Common myeloid progenitor, CD34-positive (primary cell): ENCODE measurements at places on chromosomes 5 and 9.

- no peak overlapping the region for H3K27ac ChIP-seq
- DNase-seq: no peak
- H3K36me3 ChIP-seq: peaks cover 29% of the 10 kb centered on the region
Observed at GRCh38 chr5:176371621-176372539, 6.6 kb downstream of the ARL10 start.

DNA sequence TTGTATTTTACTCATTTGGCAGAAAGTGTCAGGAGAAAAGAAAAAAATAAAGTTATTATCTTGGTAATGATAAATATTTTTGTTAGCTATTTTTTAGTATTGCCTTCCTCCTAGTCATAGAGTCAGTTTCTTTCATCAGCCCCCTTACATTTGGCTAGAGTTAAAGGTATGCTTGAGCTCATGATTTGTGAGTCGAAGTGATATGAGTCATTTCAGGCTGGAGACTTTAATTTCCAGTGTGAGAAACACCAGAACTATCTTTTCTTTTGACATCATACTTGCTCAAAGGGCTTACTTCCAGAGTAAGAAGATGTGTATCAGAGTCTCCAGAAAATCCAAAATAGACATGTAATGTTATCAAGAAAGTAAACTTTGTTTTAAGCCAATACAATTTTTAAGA lies 746.7 kb upstream of the TYRP1 start:
- no peak overlapping the region for H3K4me3 ChIP-seq
- H3K36me3 ChIP-seq: no peaks in the 10 kb centered on the region
- H3K4me1 ChIP-seq: no peaks in the 10 kb centered on the region
- H3K27me3 ChIP-seq: no peaks in the 10 kb centered on the region
- DNase-seq: no peak
- H3K27ac ChIP-seq: no peak overlapping the region

GRCh38 chr5:40630126-40630525 lies 49.6 kb upstream of the PTGER4 start:
- H3K27me3 ChIP-seq: no peaks in the 10 kb centered on the region
- H3K36me3 ChIP-seq: no peaks in the 10 kb centered on the region
- H3K4me3 ChIP-seq: no peak overlapping the region
- H3K4me1 ChIP-seq: peaks cover 22% of the 10 kb centered on the region
- H3K27ac ChIP-seq: no peak overlapping the region
- DNase-seq: no peak

- DNase-seq: no peak
- no peak overlapping the region for H3K4me3 ChIP-seq
- no peaks in the 10 kb centered on the region for H3K4me1 ChIP-seq
- H3K27ac ChIP-seq: no peak overlapping the region
Observed at GRCh38 chr5:111735583-111736270, 21.3 kb downstream of the NREP start.

DNA sequence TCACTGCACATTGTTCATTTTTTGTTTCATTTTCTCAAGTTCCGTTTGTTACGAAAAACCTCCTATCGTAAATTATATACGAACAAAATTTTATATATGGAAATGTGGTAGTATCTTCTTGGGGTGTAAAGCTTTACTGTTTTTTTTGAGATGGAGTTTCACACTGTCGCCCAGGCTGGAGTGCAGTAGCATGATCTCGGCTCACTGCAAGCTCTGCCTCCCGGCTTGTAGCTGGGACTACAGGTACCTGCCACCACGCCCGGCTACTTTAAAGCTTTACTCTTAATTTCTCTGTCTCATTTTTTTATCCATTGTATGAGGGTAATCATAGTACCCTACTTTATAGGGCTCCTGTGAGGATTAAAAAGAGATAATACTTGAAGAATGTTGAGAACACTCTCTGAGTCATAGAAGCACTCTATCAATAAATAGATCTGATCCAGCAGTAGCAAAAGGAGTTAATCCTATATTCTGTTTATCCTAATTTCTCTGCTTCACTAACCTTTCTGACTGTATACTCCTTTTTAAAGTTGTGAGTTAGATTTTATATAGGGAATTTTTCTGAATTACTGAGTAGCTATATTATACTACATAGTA lies 5.6 kb upstream of the LRRC70 start:
- no peaks in the 10 kb centered on the region for H3K27me3 ChIP-seq
- peaks cover 15% of the 10 kb centered on the region for H3K4me1 ChIP-seq
- H3K36me3 ChIP-seq: peaks cover 3% of the 10 kb centered on the region
- DNase-seq: peak; percentile 54
- H3K27ac ChIP-seq: peak overlapping the region; percentile 57

DNA sequence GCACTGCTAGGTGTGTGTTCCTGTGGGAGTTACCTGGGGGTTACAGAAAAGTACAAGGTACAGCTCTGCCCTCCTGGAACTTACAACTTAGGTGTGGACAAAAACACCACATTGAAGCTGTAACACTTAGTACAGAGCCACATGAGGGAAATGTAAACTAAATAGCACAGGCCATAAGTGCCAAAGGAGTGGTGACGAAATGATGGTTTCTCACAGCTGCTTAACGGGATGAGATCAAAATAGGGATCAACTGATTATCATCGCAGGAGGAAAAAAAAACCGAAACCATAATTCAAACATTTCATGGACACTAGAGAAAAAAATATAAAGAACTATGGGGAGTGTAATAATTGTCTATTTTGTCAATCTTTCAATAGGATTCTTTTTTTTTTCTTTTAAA lies 5.9 kb downstream of the LIX1 start:
- H3K36me3 ChIP-seq: no peaks in the 10 kb centered on the region
- no peaks in the 10 kb centered on the region for H3K4me1 ChIP-seq
- no peak overlapping the region for H3K27ac ChIP-seq
- DNase-seq: no peak

DNA sequence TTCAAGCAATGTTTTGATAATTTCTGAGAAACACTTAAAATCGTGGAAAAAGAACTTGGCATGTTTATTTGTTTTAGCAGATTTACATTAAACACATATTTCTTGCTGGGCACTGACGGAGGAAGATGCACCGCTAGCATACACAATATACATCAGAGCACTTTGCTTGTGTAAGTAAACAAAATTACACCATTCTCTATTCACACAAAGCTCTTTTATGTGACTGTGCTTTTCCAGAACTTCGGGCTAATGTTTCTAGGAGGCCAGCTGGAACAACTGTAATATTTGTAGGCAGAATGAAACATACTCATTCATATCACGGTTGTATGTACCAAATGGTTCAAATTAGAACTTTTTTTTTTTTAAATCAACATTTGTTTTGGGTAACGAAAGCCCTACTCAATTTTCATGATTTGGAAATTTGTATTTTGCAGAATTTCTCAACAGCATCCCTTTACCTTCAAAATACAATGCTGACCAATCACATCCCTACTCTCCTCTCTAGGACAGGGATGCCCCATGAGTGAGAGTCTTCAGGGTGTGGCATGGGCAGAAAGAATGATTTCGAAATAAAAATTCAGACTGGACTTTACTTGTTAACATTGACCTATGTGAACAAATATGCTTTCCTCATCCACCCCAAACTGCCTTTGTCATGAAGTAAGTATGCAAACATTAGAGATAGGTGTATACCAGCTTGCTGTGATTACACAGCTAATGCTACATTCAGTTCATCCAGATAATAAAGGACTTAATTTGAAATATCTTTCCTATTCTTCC lies 425.1 kb downstream of the BNC2 start:
- no peaks in the 10 kb centered on the region for H3K4me1 ChIP-seq
- DNase-seq: no peak
- H3K27me3 ChIP-seq: no peaks in the 10 kb centered on the region
- H3K4me3 ChIP-seq: no peak overlapping the region
- no peak overlapping the region for H3K27ac ChIP-seq
- H3K36me3 ChIP-seq: no peaks in the 10 kb centered on the region

GRCh38 chr9:81902626-81903025 lies 25.6 kb upstream of the SPATA31D4 start:
- no peaks in the 10 kb centered on the region for H3K4me1 ChIP-seq
- no peak overlapping the region for H3K4me3 ChIP-seq
- DNase-seq: no peak
- no peak overlapping the region for H3K27ac ChIP-seq

DNA sequence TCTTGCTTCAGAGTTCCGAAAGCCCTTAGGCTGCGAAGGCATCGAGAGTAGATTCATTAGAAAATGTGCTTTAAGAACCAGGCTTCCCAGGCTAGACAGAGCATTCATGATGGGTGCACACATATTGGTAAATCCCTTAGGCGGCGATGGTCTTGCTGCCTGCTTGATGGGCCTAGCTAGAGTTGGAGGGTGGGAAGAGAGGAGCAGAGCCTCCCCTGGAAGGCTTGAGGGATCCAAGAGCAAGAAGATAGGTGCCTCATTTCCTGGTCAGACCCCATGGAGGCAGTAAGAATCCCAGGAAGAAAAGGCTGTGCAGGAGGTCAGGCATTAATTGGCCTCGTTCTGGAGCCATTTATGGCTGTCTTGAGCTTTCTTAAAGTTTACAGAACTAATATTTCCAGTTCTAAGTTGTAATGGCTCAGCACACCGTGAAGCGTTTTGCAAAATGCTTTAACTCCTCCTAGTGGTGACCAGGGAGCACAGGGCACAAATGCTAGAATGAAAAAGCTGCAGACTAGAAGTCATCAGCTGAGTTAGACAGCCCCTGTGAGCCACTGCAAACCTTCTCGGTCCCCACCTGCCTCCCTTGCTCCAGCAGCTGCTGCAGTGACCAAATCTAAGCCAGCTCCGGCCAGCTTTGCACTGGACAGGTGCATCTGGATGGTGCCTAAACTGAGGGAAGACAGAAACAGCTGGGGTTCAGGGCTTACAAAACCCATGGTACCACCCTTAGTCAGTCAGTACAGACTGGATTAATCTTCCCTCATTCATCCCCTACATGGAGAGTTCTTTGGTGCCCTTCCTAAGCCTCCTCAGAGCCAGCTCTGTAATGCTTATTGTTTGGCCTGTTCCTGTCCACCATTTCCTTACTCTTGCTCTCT lies 14.7 kb downstream of the SLC45A2 start:
- peak; percentile 60 for DNase-seq
- no peaks in the 10 kb centered on the region for H3K36me3 ChIP-seq
- H3K4me3 ChIP-seq: no peak overlapping the region
- H3K4me1 ChIP-seq: no peaks in the 10 kb centered on the region

GRCh38 chr5:59173578-59173977 lies 590.7 kb downstream of the RAB3C start:
- H3K4me1 ChIP-seq: peaks cover 13% of the 10 kb centered on the region
- H3K4me3 ChIP-seq: no peak overlapping the region
- H3K27ac ChIP-seq: no peak overlapping the region
- DNase-seq: peak; percentile 67
- H3K27me3 ChIP-seq: no peaks in the 10 kb centered on the region

DNA sequence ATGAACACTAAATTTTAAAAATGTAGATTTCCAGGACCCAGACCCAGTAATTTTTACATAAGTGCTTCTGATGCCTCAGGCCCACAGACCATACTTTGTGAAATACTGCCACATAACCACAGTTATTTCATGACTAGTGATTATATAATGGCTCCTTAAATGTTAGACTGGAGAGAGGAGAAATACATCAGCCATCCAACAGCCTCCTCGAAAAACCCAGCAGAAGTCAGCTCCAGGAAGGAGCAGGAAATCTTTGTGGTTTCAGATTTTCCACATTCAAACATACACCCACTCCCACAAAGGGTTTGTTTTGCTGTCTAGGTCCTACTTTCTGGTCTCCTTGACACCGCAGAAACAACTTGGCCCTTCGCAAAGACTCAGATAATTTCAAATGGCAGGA lies 455.2 kb downstream of the DTWD2 start:
- H3K4me3 ChIP-seq: no peak overlapping the region
- H3K4me1 ChIP-seq: no peaks in the 10 kb centered on the region
- H3K27ac ChIP-seq: no peak overlapping the region
- no peaks in the 10 kb centered on the region for H3K36me3 ChIP-seq

DNA sequence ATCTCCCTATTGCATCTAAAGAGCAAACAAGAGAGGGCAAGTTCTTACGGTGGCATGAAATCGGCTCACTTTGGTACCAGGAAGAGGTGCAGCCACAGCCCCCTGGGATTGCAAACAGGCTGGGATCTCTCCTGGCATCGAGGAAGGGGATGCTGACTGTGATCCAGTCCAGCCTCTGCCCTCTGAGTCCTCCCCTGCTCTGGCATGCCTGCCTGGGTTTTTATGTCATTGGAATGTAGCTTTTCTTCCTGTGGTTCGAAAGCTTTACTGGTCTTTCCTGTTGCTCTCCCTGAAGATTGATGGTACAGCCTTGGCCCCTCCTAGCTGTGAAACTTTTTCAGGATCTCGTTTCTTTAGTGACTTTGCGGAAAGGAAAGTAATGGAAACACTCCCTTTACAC lies 6.6 kb downstream of the SLC46A2 start:
- H3K27me3 ChIP-seq: peaks cover 3% of the 10 kb centered on the region
- H3K27ac ChIP-seq: no peak overlapping the region
- DNase-seq: no peak
- H3K4me1 ChIP-seq: no peaks in the 10 kb centered on the region

- H3K4me1 ChIP-seq: no peaks in the 10 kb centered on the region
- H3K27ac ChIP-seq: no peak overlapping the region
- no peak overlapping the region for H3K4me3 ChIP-seq
- no peak for DNase-seq
- no peaks in the 10 kb centered on the region for H3K27me3 ChIP-seq
- no peaks in the 10 kb centered on the region for H3K36me3 ChIP-seq
Observed at GRCh38 chr5:106399391-106399790, 1271.3 kb downstream of the EFNA5 start.

GRCh38 chr5:84791138-84791537 lies 406.5 kb upstream of the EDIL3 start:
- no peaks in the 10 kb centered on the region for H3K36me3 ChIP-seq
- no peaks in the 10 kb centered on the region for H3K27me3 ChIP-seq
- H3K27ac ChIP-seq: no peak overlapping the region
- H3K4me3 ChIP-seq: no peak overlapping the region
- DNase-seq: no peak

DNA sequence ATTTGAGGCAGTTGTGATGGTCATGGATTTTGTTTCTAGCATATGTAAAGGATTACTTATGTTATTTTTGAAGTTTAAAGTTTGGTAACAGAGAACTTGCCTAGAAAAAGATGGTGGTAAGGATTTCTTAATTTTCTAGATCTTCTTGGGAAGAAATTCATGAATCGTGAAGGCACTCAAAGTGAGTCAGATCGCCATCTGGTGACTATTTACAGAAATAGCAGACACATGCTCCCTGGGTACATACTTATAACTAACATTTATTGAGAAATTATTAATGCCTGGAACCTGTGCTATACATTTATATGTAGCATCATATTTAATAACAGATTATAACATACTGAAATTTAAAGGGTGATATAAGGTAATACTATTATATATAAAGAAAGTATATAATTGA lies 299.7 kb downstream of the IZUMO3 start:
- no peaks in the 10 kb centered on the region for H3K27me3 ChIP-seq
- no peaks in the 10 kb centered on the region for H3K4me1 ChIP-seq
- DNase-seq: no peak
- H3K27ac ChIP-seq: no peak overlapping the region

DNA sequence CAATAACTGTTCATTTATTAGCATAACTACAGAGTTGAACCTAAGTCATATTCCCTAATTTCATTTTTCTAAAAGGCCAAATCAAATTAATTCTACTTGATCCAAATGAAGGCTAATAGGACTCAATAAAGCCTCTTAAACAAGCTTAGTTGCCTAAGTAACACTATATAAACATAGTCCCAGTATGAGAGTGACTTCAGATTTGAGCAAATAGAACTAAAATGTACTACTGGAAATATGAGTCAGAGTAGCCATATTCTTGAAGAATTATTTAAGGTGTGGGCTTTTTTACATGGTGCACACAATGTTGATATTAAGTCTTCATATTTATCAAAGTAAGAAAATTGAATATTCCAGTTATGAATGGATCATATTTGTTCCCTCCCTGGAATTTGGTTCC lies 872.3 kb downstream of the MAT2B start:
- H3K27me3 ChIP-seq: no peaks in the 10 kb centered on the region
- DNase-seq: no peak

- H3K27ac ChIP-seq: peak overlapping the region; percentile 71
- peaks cover 36% of the 10 kb centered on the region for H3K4me1 ChIP-seq
- peak overlapping the region; percentile 74 for H3K4me3 ChIP-seq
- peaks cover 17% of the 10 kb centered on the region for H3K36me3 ChIP-seq
- no peaks in the 10 kb centered on the region for H3K27me3 ChIP-seq
Observed at GRCh38 chr9:134136118-134136995, 475 bp downstream of the WDR5 start.
